Stimulated activated naive CD4-positive, alpha-beta T cell treated with Interleukin-2 at 50 U/mL for 16 hours (primary cell): ENCODE measurements at places on chromosomes 5 and 9.

DNA sequence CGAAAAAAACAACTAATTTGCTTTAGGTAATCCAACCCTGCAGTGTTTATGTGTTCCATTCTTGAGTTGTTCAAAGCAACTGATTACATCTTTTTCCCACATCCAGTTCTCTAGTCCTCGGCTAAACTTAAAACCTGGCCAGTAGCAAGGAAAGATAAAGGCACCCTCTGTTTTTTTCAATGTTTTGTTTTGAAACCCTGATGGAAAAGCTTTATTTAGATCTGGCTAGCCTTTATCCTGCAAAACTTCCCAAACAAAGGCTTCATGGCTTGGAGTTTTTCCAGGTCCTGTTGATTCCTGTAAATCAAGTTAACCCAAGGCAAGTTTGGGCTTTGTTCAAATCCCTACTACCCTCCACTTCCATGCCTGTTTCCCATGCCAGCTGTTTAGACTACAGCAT is 105.1 kb downstream of the CEMIP2 start:
- no peak for DNase-seq

- no peak for DNase-seq
Observed at GRCh38 chr5:134083517-134083916, 31.0 kb upstream of the TCF7 start.

GRCh38 chr9:84652496-84653120 is 16.9 kb upstream of the NTRK2 start:
- DNase-seq, result no peak

GRCh38 chr5:143772621-143773020 is 39.3 kb upstream of the HMHB1 start:
- no peak for DNase-seq

- DNase-seq, result no peak
Observed at GRCh38 chr5:95102080-95102479, 182.8 kb downstream of the MCTP1 start.

GRCh38 chr9:22033012-22033630 is 24.0 kb upstream of the CDKN2B start:
- no peak for DNase-seq

DNA sequence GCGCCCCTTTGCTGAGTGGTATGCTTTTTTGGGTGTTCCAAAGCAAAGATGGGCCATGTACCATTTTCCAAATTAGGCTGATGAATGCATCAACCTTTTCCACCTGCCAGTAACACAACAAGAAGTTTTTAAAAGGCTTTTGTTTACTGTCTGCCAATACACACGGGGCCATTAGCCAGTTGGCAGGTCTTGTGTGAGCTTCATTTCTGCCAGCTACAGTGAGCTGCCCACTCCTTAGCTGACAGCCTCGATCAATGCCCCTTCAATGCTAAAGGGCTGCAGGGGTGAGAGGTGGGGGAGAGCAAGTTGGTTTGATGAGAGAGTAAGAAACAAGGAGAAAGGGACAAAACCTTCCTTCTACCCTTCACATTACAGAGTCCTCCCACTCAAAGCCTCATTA is 128.7 kb downstream of the C5orf15 start:
- DNase-seq, result no peak

GRCh38 chr5:109225716-109226625 is 183.8 kb downstream of the PJA2 start:
- DNase-seq, result no peak

DNA sequence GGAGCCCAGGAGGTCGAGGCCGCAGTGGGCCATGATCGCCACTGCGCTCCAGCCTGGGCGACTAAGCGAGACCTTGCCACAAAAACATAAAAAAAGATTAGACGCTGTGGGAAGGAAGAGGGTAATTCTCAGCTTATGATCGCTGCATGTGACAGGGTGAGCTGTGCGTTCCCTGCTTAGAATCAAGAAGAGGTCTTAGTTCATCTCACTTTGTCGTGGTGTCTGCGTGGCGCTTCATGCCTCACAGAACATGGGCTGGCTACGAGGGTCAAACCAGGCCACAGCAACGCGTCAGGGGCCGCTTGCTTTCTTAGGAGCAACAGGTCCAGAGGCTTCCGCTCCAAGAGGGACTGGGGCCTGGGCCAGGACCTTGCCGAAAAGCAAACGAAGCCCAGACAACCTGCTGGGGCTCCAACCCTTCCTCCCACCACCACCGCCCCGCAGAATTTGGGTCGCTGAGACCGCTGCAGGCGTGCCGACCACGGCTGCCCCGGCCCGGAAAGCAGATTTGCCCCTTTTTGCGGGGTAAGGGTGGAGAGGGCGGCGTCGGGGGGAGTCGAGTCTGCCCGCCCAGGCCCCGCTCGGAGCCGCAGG is 10.0 kb upstream of the GRIN1 start:
- no peak for DNase-seq

GRCh38 chr9:128428644-128429512 is 8.2 kb downstream of the CERCAM start:
- DNase-seq, result no peak

DNA sequence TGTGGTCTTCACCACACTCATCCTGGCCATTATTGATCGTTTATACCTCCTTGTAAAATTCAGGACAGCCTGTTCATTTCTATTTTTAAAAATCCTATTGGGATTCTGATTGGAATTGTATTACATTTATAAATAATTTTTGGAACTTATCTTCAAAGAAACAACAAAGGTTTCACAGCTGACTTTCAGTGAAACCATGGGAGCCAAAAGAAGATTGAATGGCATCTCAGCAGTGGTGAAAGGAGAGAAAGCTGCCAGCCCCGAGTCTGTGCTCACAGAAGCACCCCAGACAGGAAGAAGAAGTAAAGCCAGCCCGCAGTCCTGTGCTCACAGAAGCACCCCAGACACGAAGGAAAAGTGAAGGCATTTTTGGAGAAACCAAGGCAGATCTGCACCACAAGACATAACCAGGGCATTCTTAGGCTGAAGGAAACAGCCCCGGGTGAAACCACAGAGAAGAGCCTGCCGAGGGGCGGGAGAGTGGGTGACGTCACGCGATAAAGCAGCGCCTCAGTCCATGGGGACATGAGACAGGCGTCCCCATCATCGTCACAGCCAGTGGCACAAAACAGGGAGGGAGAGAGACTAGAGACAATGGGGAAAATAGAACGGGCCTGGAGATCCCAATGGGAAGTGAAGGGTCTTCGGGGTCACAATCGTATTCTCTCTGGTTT is 42.5 kb upstream of the SLC9A3 start:
- DNase-seq, result no peak

DNA sequence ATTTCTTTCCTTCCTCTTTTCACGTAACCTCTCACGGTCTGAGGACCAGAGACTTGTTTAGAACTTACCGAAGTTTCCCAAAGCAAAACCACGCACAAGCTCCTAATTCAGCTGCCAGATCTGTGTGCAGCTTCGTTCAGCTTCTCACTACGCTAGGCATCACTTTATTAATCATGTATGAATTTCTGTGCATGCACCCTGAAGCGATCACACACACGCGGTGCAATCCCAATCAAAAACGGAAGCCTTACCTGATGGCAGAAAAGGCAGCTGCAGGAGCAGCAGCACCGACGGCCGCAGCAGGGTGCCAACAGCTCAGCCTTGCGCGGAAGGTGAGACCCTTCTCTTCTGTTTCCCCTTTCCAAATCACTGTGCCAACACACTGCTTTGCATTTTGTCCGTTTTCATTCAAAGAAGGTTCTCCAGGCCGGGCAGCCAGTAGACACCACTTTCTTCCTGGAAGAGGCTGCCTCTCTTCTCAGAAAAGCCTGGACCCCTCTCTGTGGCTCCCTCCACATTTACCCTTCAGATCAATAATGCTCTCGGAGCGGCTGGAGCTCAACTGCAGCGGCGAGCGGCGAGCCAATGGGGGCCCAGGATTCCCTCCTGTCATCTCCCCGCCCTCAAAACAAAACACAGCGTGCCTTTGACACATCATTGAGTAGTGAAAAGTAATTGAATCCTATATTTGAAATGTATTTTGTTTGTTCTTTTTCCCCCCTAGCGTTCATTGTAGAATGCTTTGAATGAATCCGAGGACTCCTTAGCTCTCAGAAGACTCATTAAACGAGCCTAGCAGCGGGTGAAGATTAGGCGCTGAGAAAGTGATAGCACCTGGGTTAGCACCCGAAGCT is at the start of gene CDH12:
Gene CDH12, minus strand, starts transcription at position 538 of the 854 bp plus-strand sequence.
- DNase-seq, result no peak

GRCh38 chr9:1997646-1998045 is 17.5 kb upstream of the SMARCA2 start:
- no peak for DNase-seq

DNA sequence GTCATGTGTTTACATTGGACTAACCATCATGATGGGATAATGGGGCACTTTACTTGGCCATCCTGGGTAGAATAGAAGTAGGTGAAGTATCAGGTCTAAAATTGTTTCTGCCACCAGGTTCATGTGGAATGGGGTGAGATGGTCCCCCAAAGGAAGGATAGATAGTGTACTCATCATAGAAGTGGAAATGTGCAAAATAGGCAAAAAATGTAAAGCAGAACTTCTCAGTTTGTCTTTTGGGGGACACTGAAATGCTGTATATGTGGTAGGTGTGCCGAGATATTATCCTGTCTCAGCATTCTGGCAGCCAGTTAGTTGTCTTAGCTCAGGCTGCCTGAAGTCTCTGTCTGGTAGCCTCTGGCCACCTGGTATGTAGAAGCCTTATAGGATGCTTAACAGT is 107.6 kb downstream of the FOCAD start:
- DNase-seq, result no peak

DNA sequence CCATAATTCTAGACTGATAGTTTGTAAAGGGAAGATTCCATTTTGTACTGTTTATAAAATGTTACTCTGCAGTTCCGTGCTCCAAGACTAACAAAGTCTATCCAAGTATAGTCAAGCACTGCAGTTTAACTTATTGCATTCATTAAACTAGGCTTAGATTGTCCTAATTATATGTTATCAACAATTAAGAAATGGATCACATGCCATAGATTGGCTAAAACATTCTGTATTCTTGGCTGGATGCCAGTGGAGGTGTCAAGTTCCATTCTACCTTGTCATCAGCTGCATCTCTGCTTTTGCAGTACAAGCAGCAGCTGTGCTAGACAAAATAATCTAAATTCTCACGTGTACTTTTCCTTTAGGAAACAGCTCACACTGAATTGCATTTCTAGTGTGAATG is 69.4 kb upstream of the MEF2C start:
- no peak for DNase-seq

DNA sequence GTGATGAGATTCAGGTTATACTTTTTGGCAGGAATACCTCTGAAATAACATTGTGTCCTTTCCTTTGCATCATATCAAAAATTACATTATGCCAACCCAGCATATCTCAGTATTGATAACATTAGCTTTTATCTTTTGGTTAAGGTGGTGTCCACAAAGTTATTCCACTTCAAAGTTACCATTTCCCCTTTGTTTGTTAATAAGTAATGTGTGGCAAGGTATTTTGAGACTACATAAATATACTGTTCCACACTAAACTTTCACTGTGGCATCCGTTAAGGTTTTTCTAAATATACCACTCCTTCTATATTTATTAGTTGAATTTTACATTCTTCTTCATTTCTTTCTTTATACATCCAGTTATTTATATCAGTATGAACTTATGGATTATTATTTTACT is 14.1 kb upstream of the ARHGEF37 start:
- no peak for DNase-seq

DNA sequence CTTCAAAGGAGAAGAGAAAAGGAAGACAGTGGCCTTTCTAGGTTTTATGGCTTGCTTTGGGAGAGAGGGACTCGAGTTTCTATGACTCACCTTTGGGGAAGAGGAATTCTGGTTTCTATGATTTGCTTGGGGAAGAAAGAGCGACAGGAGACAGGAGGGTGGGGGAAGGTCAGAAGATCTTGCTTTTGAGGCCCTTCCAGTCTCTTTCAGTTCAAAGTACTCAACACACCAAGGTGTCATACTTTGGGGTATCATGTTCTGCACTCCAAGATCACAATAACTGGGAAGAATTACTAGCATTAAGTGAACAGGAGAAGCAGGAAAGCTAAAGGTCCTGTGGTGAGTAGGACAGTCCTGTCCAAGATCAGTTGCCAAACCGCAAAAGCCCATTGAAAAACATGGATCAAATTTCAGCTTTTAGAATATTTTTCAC is 324.5 kb downstream of the ARHGEF28 start:
- DNase-seq, result no peak

DNA sequence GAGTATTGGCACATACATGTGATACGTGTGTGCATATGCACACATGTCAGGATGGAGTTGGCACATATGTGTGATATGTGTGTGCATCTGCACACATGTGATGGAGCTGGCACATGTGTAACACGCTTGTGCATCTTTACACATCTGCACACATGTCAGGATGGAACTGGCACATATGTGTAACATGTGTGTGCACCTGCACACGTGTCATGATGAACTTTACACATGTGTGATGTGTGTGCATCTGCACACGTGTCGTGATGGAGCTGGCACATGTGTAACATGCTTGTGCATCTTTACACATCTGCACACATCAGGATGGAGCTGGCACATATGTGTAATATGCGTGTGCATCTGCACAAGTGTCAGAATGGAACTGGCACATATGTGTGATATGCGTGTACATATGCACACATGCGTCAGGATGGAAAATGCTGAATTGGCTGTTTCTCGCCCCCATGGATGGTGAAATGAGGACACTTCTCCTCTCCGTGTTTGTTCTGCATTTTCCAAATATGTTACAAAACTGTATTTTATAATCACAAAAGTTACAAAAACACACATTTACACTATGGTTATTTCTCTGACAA is 16.3 kb upstream of the SLC6A19 start:
- no peak for DNase-seq

DNA sequence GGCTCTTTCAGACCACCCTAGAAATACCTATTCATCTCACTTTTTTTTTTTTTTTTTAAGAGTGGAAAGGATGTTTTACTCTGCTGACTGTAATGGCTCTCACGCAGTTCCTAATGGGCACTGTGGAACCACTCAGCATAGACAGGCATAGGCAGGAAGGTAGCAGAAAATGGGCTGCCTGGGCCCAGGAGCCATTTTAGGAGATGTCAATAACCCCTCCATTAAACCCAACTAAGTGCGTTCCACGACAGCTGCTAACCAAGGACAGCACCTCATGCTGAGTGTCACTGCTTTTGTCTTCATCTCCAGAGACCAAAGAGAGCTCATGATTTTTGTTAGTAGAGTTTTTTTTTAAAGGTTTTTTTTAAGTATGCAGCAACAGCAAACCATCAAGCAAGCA is 15.3 kb downstream of the MAP1B start:
- no peak for DNase-seq

GRCh38 chr9:20447291-20447690 is 175.0 kb downstream of the MLLT3 start:
- no peak for DNase-seq

GRCh38 chr5:57174128-57174889 is 450 bp downstream of the GPBP1 start:
- peak; percentile 48 for DNase-seq

GRCh38 chr9:27377147-27377807 is 80.3 kb upstream of the EQTN start:
- no peak for DNase-seq

GRCh38 chr5:115599924-115600323 is 2.4 kb downstream of the TICAM2 start:
- DNase-seq, result no peak
